ENCODE measurements at places on chromosomes 3 and 15.

DNA sequence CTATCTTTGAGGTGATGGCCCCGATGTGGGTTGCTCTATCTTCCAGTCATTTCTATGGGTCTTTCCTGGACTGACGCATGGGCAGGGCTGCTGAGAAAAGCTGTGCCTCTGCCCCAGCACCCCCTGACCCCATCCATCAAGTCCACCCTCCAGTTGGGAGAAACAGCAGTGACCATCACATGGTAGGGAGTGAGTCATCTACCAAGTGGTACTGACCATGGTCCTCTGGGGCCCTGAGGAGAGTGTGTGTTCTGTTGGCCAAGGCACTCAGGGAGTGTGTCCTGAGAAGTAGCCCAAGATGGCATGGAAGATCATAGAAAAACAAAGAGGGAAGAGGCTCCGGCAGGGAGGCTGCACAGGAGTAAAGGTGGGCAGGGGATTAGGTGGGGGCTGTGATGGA is 1.6 kb upstream of the DNAH1 start:
- DNase-seq, result no peak

DNA sequence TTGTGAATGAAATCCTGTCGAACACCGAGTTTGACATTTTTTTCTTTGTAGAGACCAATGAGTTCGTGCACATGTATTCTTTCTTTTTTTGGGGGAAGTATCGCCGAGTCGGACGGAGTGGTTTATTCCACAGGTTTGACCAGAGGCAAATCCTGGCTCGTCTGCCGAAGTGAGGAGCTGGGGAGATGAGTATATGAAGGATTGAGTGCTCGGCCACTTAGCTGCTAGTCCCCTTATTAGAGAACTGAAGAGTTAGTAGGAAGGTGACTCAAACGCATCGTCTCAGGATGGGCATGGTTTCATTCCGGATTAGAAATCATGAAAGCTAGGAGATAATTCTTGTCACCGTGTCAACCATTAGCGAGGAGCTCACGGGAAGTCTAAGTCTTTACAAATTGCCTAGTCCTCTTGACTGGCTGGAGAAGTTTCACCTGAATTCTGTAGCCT is 154.7 kb upstream of the GOLIM4 start:
- DNase-seq, result peak; percentile 16

GRCh38 chr3:153768561-153769469 is 352.4 kb upstream of the ARHGEF26 start:
- peak; percentile 37 for DNase-seq

GRCh38 chr15:31339558-31339895 is 12.9 kb downstream of the KLF13 start:
- no peak for DNase-seq

- no peak for DNase-seq
These were observed 55.1 kb upstream of the RASA2 start for GRCh38 chr3:141431411-141432378.

GRCh38 chr3:172192830-172193415 is 153.5 kb downstream of the FNDC3B start:
- DNase-seq, result no peak

DNA sequence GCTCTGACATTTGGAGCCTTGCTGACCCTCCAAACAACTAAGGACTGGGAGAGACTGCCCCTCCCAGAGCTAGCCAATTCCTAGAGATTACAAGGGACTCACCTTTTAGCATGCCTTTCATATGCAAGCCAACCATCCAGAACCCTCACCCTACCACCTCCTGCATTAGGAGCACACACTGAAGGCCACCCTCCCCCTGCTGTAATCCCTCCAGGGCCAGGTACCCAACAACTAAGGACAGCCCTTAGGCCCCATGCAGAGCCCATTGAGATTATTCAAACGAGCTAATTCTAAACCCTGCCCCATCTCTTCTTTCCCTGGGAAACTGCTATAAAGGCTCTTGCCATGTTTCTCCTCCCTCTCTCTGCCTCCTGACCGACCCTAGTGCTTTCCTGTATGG is 352.6 kb downstream of the ERC2 start:
- DNase-seq, result no peak

DNA sequence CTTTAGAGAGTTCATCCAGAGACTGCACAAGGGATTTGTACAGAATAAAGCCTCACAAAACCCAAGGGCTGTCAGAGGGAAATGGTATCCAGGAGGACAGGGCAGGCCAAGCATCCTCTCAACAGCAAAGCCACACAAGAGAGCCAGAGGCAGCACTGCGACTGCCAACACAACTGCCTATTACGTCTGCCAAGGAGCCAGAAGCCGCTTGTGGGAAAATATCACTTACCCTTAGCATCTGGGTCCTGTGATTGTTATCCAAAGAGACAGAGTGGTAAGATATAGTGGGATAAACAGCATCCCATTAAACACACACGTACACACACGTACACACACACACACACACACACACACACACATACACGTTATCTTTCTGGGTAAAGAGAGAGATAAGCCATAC is 618.3 kb upstream of the AGTR1 start:
- DNase-seq, result peak; percentile 59

- DNase-seq, result no peak
These were observed 459.9 kb downstream of the RAP2B start for GRCh38 chr3:153621953-153622352.

DNA sequence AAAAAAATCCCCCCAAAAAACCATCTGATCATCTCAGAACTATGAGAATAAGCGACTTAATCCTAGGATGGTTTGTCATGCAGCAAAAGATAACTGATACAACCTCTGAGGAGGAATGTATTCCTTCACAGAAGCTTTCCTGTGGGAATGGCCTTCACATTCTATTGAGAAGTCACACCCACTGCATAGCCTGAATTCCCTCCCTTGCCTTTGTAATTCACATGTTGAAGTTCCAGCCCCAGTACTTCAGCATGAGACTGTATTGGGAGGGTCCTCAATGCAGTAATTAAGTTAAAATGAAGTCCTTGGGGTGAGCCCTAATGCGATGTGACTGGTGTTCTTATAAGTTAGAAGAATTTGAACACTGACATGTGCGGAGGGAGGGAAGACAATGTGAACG is 395.2 kb downstream of the TUSC7 start:
- no peak for DNase-seq

DNA sequence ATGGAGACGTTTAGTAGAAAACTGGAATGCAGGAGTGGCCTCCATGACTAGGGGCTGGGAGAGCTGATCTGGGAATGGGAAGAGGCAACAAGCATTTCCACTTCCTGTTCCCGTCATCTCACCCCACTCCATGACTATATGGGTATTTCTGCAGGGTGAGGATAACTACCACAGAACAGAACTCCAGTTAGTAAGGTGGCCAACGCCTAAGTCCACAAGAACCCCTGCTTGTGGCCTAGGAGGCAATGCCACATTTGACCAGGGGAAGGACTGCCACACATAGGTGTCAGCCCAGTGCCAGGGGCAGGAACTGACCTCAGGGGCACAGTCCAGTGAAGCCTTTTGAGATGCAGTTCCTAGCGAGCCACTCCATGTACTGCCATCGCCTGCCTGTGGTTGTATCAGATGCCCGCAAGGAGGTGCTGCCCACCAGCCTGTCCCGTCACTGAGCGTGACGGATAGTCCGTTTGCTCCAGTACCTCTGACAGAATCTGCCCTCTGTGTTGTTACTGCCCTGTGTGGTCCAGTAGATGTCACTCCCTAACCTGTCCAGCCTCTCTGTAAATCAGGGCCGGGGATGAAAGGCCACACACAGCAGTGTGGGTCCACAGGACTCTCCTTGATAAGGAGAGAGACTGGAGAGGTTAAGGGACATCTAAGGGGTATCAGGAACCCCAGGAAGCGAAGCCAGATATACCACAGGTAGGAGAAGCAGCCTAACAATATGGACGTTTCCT is 3.5 kb upstream of the MTFMT start:
- peak; percentile 83 for DNase-seq

GRCh38 chr3:108862865-108863798 is 40.5 kb downstream of the TRAT1 start:
- peak; percentile 84 for DNase-seq

DNA sequence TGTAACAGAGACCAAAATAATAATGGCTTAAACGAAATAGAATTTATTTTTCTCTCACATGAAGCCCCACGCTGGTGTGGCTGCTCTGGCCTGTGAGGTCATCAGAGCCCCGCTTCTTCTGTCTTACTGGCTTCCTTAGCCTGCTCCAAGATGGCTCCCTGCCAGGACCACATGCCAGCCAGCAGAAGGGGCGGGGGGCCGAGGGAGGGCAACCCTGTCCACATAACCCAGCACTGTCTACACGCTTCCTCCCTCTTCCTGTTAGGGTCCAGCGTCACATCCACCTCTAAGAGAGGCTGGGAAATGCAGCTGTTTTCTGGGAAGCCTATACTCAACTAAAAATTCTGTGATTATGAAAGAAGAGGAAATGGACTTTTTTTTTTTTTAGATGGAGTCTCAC is 107.9 kb upstream of the DLG1 start:
- no peak for DNase-seq

DNA sequence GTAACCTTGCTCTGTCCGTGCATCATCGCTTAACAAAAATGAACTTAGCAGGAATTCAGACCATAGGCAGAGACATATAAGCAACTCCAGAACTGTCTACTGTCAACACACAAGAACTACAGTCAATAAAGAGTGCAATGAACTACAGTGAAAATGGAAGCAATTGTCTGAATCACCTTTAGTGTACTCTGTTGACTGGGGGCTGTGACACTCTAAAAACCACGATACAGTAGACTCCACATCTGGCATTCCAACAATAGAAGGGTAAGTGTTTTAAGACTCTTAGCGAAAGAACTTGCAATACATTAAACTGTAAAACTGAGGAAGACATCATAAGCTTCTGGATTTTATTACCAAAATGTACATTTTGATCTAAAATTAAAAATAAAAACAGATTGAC is 347.3 kb downstream of the ZBTB20 start:
- DNase-seq, result no peak

- no peak for DNase-seq
These were observed 73.0 kb upstream of the GAP43 start for GRCh38 chr3:115550285-115550761.

GRCh38 chr15:73051391-73051806 is 864 bp upstream of the NEO1 start:
- no peak for DNase-seq

GRCh38 chr15:31365032-31365654 is 38.5 kb downstream of the KLF13 start:
- DNase-seq, result no peak

DNA sequence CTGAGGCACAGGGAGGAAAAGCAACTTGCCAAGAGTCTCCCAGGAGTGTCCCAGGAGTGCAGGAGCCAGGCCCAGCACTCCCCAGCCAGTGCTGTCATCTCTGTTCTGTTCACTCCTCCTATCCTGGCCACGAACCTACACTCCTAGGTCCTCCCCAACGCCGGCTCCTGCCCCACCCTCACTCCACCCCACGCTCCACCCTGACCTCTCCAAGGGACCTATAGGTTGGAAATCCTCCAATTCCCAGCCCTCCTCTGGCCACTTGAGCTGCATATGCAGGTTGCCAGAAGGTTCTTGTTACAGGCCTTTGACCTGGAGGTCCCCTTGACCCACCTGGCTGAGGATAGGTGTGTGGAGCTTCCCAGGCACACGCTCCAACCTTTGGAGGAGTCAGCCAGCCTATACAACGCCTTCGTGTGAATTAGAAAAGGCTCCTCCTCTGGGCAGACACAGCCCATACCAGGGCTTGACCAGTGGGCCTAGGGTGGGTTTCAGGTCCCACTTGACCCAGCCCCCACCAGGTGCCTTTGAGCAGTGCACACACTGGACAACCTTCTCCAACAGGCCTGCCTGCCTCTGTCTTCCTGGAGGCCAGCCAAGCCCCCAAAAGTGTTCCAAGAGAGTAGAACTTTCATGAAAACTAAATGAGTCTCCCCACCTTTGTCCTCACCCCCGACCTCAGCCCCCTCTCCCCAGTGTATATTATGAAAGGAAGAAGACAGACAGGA is 167.2 kb upstream of the TLE3 start:
- DNase-seq, result no peak

DNA sequence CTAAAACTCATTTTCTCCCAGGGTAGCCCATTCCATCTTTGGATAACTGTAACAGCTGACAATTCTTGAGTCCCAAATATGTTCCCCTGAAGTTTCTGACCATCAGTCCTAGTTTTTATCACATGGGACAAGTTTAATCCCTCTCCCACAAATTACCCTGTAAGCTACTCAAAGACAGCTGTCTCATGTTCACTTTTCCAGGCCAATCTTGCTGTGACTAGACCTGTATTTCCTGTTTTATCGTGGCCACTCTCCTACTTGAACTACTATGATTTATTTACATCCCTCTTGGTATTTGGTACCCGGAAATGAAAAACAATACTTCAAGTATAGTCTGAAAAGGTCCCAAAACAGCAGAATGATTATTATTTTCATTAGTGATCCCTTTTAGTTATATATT is 95.1 kb upstream of the MEX3B start:
- DNase-seq, result no peak

DNA sequence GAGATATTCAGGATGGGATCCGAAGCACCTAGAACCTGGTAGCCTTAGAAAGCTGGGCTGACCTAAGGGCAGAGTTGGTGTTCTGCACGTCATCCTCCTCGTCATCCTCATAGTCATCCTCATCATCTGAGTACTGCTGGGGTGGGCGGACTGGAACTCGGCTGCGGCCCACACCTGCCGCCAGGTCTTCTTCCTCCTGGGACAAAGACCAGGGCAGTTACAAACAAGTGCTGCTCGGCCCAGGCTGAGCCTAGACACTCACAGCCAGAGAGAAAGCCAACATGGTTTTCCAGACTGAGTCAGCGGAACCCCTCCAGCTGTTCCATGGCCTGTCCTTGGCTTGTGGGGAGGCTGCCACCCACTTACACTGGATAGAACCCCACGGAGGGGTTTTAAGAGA is 40.5 kb downstream of the SEMA3G start:
- DNase-seq, result no peak

- peak; percentile 67 for DNase-seq
These were observed 235.6 kb downstream of the CLSTN2 start for GRCh38 chr3:140170612-140171011.

DNA sequence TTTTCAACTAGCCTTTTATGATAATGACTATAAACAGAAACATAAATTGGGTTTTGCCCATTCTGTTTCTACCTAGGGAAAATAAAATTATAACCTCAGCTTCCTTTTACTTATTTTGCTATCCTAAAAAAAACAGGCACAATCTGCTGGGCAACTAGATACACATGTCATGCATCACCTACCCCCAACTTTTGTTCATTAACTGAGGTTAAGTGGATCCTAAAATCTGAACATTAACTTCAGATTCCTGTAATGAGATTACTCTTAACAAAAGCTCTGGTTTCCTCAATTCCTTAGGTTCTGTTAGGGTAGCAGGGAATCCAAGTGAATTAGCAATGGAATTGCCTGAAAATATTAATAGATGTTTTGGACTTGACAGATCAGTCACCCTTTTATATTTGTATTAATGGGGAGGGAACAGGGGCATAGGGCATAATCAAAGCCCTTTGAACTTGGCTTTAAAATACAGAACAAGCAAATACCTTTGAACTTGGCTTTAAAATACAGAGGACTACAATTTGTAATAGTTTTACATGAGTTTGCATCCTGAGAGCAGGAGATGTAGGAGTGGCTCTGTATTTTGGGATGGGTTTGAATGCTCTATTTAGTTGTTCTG is 106.6 kb downstream of the FEZF2 start:
- DNase-seq, result no peak

- no peak for DNase-seq
These were observed 135.3 kb downstream of the FEZF2 start for GRCh38 chr3:62238003-62238402.

- peak; percentile 65 for DNase-seq
These were observed 125.8 kb downstream of the PGPEP1L start for GRCh38 chr15:98881526-98882520.
